ENCODE measurements at places on chromosomes 16 and 17. TPM values are rescaled to one million over a fixed set of nuclear protein-coding genes. Genes with fewer than 3 reads are reported as not detected.

DNA sequence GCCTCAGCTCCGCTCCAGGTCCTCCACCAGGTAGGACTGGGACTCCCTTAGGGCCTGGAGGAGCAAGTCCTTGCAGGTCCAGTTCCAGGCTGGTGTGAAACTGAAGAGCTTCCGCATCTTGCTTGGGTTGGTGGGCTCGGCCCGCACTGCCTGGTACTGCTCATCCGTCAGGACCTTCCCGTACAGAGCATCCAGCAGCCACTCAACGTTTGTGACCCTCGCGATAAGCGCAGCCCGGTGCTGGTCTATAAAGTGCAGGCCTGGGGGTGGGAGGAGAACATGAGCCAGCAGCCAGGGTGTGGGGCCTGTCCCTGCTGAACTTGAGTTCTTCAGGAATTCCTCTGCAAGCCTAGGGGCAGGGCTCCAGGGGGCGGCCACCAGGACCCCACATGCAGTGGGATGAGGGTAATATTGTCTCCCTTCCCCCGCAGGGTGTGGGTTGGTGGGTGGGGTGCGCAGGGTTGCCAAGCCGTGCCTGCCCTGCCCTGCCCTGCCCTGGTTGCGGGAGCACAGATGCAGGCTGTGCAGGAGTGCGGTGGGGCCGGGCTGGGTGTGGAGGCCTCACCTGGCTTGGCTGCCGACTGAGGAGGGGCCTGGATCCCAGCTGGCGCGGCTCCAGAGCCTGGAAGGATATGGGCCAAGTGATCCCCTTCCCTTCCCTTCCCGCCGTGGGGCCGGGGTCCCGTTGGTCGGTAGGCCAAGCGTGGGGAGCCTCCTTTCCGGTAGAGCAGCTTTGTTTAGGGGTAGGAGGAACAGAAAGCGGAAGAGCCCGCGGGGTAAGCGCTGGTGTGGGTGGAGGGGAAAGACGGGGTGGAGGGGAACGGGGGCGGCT is 762 bp downstream of the PYCARD start:
- peaks cover 10% of the 10 kb centered on the region for H3K4me1 ChIP-seq
- H3K27me3 ChIP-seq = no peaks in the 10 kb centered on the region
- DNase-seq = no peak
- peaks cover 21% of the 10 kb centered on the region for H3K36me3 ChIP-seq

- H3K27ac ChIP-seq = no peak overlapping the region
- H3K27me3 ChIP-seq = no peaks in the 10 kb centered on the region
- DNase-seq = peak; percentile 37
- H3K4me1 ChIP-seq = peaks cover 2% of the 10 kb centered on the region
- no peak overlapping the region for H3K4me3 ChIP-seq
- no peaks in the 10 kb centered on the region for H3K36me3 ChIP-seq
Observed at GRCh38 chr17:76623271-76624146, 20.0 kb downstream of the ST6GALNAC1 start.

DNA sequence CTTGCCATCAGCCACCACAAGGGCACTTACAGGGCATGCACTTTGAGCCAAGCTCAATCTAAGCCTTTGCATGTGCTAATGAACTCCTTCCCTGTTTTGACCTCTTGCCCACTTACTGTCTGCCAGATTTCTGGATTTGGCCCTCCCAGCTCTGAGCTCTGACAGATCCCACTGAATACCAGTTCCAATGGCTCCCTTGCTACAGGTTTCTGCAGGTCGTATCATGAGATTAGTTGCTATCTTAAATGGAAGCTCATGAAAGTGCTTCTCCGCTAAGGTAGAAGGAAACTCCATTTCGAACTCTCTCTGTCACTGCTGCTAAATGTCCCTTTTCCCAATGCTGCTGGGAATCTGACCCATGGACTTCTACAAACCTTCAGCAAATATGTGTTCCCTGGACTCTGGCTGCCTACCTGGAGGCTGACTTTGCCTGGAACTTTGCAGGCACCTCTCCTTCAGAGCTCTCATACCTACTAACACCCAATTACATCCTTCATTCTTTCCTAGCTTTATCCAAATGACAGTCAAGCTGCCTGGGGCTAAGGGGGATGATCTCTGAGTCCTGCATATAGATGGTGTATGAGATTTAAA is 23.5 kb upstream of the TOB1 start:
- no peaks in the 10 kb centered on the region for H3K27me3 ChIP-seq
- no peak overlapping the region for H3K4me3 ChIP-seq
- H3K27ac ChIP-seq = no peak overlapping the region
- H3K36me3 ChIP-seq = no peaks in the 10 kb centered on the region
- DNase-seq = no peak

DNA sequence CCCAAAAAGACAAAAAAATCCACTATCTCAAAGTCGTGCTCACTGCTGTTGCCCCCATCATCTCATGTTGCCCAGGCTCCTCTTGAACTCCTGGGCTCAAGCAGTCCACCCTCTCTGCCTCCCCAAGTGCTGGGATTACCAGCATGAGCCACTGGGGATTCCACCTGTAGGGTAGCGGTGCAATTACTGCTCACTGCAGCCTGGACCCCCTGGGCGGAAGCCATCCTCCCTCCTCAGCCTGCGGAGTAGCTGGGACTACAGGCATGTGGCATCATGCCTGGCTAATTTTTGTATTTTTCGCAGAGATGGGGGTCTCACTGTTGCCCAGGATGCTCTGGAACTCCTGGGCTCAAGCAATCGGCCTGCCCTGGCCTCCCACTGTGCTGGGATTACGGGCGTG is 37.9 kb upstream of the BHLHA9 start:
- H3K36me3 ChIP-seq = no peaks in the 10 kb centered on the region
- no peak overlapping the region for H3K27ac ChIP-seq
- no peak for DNase-seq
- H3K4me1 ChIP-seq = peaks cover 5% of the 10 kb centered on the region

The TLCD3B gene
- 0.68 TPM for polyA plus RNA-seq

GRCh38 chr16:11249233-11250061 is 6.6 kb downstream of the SOCS1 start:
- peak overlapping the region; percentile 47 for H3K27ac ChIP-seq
- no peak overlapping the region for H3K4me3 ChIP-seq
- peaks cover 41% of the 10 kb centered on the region for H3K36me3 ChIP-seq
- no peak for DNase-seq
- H3K27me3 ChIP-seq = no peaks in the 10 kb centered on the region

DNA sequence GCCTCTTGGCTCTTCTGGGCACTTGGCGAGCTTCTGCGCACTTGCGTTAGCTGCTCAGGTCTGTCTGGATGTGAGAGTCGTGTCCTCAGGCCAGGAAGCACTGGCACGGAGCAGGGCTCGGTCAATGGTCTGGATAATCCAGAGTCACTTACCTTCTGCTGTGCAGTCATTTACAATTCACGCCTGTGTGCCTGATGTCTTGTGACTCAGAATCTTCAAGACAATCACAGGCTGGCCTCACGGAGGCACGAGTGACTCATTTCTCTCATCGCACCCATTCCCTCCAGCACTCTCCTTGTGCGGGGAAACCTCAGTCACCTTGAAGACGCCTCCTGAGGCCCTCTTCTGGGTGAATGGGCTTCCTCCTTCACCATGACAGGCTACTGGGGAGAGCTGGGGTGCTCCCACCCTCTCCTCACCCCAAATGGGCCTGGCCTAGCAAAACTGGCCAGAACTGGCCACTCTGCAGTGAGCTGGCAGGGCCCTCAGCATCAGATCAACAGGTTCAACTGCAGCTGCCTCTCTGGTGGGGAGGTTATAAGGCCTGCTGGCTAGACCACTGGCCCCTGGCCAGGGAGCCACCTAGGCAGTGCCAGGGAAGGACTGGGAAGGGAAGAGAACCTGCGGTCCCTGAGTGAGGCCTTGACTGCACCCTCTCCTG is 1.9 kb upstream of the CAPN15 start:
- no peak for DNase-seq
- H3K4me3 ChIP-seq = peak overlapping the region; percentile 62
- peaks cover 16% of the 10 kb centered on the region for H3K4me1 ChIP-seq
- no peak overlapping the region for H3K27ac ChIP-seq
- H3K36me3 ChIP-seq = peaks cover 7% of the 10 kb centered on the region
- no peaks in the 10 kb centered on the region for H3K27me3 ChIP-seq

The KCNH4 gene
- 0.09 TPM for polyA plus RNA-seq

DNA sequence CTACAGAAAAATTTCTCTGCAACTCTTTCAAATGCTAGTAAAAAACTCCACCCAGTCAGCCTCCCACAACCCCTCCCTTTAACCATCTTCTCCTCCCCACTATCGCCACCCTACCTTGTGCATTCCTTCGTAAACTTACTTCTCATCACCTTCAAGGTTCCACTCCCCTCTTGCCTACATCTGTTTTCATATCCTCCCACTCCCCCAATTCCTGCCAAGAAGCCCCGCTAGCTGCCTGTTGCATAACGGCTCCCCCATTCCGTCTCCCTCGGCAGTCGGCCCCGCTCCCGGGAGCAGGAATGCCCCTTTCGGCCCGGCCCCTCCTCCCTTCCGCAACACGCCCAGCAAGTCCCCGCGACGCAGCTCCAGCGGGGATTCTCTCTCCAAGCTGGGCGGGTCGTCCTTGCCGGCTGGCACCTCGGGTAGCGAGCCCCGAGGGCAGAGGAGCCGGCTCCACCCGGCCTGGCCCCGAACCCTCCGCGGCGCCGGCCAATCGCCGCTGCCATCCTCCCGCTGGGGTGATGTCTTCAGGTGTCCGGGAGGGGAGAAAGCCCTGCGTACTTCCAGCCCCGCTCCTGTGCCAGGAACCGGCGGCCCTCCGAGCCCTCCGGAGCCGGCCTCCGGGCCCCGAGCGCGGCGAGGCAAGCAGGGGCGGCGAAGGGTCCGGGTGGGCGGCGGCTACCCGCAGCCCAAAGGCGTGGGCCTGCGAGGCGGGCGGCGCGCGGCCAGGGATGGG is 1.5 kb downstream of the PHLPP2 start:
- peak overlapping the region; percentile 82 for H3K4me3 ChIP-seq
- no peaks in the 10 kb centered on the region for H3K36me3 ChIP-seq
- DNase-seq = peak; percentile 17
- no peak overlapping the region for H3K27ac ChIP-seq
- H3K27me3 ChIP-seq = peaks cover 10% of the 10 kb centered on the region

DNA sequence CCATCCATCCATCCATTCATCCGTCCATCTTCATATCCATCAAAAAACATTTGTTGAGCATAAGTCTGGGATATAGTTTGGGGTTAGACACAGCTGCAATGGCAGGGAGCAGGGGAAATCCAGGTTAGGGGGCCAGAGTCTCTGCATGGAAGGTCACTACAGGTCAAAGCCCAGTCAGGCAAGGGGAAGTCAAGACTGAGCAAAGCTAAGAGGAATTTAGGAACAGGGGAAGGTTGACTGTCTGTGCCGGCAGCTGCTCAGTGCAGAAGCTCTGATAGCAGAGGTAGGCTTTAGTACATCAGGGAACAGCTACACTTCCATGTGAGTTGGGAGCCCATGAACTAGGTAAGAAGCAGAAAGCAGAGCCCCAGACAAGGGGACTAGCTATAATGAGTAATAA is 68.1 kb downstream of the IRF8 start:
- no peaks in the 10 kb centered on the region for H3K4me1 ChIP-seq
- no peak overlapping the region for H3K27ac ChIP-seq
- no peaks in the 10 kb centered on the region for H3K27me3 ChIP-seq
- DNase-seq = no peak

- no peak for DNase-seq
- no peaks in the 10 kb centered on the region for H3K27me3 ChIP-seq
- H3K4me3 ChIP-seq = no peak overlapping the region
- no peaks in the 10 kb centered on the region for H3K4me1 ChIP-seq
Observed at GRCh38 chr16:52497067-52497816, 49.7 kb downstream of the TOX3 start.

GRCh38 chr17:74822335-74822938 is 37.2 kb downstream of the GRIN2C start:
- H3K4me1 ChIP-seq = peaks cover 5% of the 10 kb centered on the region
- no peaks in the 10 kb centered on the region for H3K27me3 ChIP-seq
- H3K27ac ChIP-seq = no peak overlapping the region
- DNase-seq = no peak

The CBLN1 gene
- polyA plus RNA-seq = 0.32 TPM

The OR3A3 gene
- not detected for polyA plus RNA-seq

The CDC27 gene
- polyA plus RNA-seq = 21.1 TPM

DNA sequence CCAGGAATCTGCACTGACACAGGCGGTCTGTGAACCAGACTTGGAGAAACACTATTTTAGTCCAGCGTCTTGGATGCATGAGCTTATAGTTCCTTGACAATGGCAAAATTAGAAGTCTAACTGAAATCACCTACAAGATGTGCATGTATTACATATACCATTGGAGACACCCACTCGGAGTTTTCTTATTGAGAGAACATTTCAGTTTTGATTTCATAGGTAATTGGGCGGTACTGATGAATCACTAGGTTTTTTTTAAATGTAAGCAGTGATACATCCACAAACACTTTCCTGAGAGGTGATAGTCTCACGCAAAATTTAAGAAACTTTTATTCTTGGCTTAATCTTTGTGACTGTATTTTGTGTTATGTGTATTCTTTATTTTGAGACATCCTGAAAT is 69.8 kb downstream of the PRKCA start:
- no peak for DNase-seq
- H3K36me3 ChIP-seq = no peaks in the 10 kb centered on the region
- no peaks in the 10 kb centered on the region for H3K27me3 ChIP-seq
- no peak overlapping the region for H3K4me3 ChIP-seq
- H3K27ac ChIP-seq = no peak overlapping the region
- H3K4me1 ChIP-seq = peaks cover 18% of the 10 kb centered on the region

- peaks cover 18% of the 10 kb centered on the region for H3K4me1 ChIP-seq
- H3K27ac ChIP-seq = peak overlapping the region; percentile 75
- H3K36me3 ChIP-seq = peaks cover 38% of the 10 kb centered on the region
- H3K4me3 ChIP-seq = no peak overlapping the region
- DNase-seq = peak; percentile 21
Observed at GRCh38 chr17:8243827-8244226, 4.0 kb downstream of the CTC1 start.

The TMIGD1 gene
- not detected for polyA plus RNA-seq

- no peak for DNase-seq
- no peaks in the 10 kb centered on the region for H3K36me3 ChIP-seq
Observed at GRCh38 chr16:82649766-82650165, 23.0 kb downstream of the CDH13 start.

DNA sequence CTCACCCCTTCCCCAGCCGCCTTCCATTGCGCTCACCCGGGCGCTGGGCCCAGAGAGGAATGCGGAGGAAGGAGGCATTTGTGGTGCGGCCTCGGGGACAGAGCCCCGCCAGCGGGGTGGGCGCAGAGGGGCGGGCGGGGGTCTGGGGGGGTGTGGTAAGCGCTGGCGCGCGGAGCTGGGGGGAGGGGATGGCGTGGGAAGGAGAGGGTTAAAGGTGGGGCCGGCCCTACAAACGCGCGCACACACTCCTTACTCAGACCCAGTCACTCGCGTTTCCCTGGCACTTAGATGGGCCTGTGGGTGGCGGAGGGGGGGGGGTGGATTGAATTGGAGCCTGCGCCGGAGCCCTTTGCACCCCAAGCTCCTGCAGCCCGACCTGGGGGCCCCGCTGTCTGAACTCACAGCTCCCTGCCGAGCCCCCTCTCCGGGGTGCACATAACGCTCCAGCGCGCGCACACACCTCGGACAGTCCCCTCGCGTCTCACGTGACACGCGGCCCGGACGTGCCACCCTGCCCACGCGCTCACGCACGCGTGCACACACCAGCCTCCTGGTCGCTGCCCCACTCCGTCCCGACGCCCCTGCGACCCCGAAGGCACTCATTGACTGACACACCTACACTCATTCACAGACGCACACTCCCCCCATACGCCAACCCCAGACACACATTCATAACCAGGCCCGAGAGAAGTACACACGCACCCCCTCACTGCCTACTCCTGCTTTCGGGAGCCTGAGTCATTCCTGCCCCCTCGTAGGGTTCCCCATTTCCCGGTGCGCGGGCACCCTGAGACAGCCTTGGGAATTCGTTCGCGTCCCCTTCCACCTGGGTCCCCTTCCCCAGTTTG is 844 bp downstream of the TBKBP1 start:
- H3K36me3 ChIP-seq = no peaks in the 10 kb centered on the region
- peaks cover 32% of the 10 kb centered on the region for H3K4me1 ChIP-seq
- H3K27me3 ChIP-seq = peaks cover 21% of the 10 kb centered on the region
- H3K27ac ChIP-seq = peak overlapping the region; percentile 42
- no peak for DNase-seq

All from thymus (tissue), 14 donors.